ENCODE measurements at places on chromosomes 3 and 15. TPM values are rescaled to one million over a fixed set of nuclear protein-coding genes. Genes with fewer than 3 reads are reported as not detected.

Gene HTR3E
- not detected for total RNA-seq

Gene GP5
- total RNA-seq = 0.26 TPM

Gene LMLN
- total RNA-seq = 5.5 TPM

Gene GOLGA8M
- total RNA-seq = 0.54 TPM

Gene TRIM42
- total RNA-seq = not detected

Gene PPARG
- 4.6 TPM for total RNA-seq

Gene RBMS3
- total RNA-seq = 5.0 TPM

Gene TIGIT
- 4.7 TPM for total RNA-seq

Gene CCDC13
- 0.16 TPM for total RNA-seq

Gene ASB14
- total RNA-seq = not detected

Gene WDR49
- total RNA-seq = 0.09 TPM

Gene CHRFAM7A
- not detected for total RNA-seq

Gene SLC30A4
- total RNA-seq = 1.2 TPM

Gene CORO2B
- 0.16 TPM for total RNA-seq

Gene GCHFR
- 34.7 TPM for total RNA-seq

Gene GOLGA6A
- not detected for total RNA-seq

Gene STAB1
- total RNA-seq = 0.07 TPM

Gene FEZF2
- not detected for total RNA-seq

Gene RLBP1
- total RNA-seq = not detected

Gene IL5RA
- not detected for total RNA-seq

Gene GATA2
- not detected for total RNA-seq
